GM10248 (cell line): ENCODE measurements at places on chromosomes 7 and 10.

DNA sequence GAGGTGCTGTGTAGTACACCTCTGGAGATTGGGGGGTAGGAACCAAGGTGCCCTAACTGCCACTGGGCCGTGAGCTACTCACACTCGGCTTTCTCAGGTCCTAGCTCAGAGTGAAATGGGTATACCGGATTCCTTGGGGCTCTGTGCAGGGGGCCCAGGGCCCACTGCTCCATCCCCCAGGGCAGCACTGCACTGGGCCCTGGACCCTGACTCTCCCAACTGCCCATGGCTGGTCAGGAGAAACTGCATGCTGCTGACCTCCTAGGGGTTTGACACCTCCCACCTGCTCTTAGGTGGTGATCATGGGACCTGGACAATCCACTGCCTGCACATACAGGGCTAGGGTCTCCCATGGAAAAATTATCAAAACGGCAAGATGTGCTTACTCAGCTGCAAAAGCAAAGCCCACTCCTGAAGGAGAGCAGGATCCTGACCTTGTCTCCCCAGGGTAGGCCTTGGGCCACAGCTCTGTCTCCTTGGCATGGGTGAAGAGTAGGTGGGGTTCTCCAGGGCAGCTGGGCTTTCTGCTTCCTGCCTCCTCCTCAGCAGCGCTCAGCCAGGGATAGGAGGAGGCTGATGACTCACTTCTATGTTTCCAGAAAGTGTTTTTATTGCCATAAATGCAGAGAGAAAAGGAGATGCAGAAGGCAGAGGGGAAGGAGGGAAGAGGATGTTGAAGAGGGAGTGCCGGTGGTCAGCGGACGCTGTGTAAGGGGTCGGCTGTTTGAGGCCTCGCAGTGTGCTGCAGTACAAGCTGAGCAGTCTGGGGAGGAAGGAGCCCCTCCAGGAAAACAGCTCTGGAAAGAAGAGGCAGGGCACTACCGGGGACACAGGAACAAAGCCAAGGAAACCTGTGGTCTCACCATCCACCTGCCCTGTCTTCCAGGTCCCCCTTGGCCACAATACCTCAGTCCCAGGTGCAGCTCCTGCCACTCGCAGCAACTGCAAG is 107.8 kb downstream of the ARHGAP22 start:
- no peak for DNase-seq

GRCh38 chr7:31782411-31782991 is 95.5 kb downstream of the PPP1R17 start:
- peak; percentile 50 for DNase-seq

DNA sequence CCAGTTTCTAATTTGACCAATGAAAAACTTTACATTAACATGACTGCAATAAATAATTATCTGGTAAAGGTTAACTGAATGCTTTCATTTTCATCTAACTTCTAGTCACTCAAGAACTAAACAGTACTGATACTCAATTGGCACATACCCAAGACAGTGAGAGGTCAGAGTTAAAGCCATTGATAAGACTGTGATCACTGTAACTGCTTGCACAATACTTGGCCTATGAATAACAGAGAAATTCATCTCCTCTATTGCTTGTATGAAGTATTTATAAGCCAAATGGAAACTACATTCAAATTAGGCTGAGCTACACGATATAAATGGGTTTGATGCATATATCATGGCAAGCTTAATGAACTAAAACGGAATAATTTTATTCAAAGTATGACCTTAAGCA is 43.0 kb downstream of the HERC4 start:
- DNase-seq = no peak

- DNase-seq = no peak
Observed at GRCh38 chr10:130809181-130809580, 502.3 kb downstream of the TCERG1L start.

- no peak for DNase-seq
Observed at GRCh38 chr7:80604436-80604835, 34.0 kb upstream of the CD36 start.

- DNase-seq = peak; percentile 48
Observed at GRCh38 chr10:50421026-50421719, 169.9 kb upstream of the ASAH2 start.

DNA sequence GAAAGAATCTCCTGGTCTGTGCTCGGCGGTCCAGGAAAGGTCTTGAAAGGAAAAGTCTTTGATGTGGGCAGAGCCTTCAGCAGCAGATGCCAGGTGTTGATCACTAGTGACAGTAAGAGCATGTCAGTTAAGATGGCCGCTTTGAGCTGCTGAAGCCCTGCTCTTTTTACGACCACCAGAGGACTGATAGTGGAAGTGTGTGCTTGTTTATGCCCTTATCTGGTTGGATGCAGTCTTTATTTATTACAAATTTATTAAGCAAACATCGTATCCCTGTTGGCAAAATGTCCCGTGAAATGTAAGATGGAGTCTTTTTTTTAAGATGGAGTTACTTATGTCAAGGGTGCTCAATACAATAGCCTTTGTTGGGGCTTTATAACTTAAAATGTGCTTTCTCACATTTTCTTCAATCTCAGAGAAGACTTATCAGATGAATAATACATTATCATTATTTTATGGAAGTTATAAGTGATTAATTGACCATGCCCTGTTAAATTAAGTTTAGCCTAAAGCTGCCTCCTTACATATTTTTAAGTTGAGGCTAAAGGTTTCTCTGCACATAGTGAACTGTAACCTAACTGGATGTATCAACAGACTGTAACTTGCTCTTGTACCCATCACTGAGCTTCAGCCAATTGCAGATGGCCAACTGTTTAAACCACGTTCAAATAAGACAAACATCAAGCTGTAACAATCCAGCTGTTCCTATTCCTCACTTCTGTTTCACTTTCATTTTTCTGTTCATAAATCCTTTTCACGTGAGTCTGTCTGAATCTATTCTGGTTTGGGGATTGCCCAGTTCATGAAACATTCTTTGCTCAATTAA is 97.4 kb upstream of the PIK3CG start:
- no peak for DNase-seq

- DNase-seq = peak; percentile 90
Observed at GRCh38 chr7:44240983-44241510, 40.3 kb downstream of the YKT6 start.

GRCh38 chr7:44693641-44694313 is 54.9 kb upstream of the ZMIZ2 start:
- DNase-seq = no peak

DNA sequence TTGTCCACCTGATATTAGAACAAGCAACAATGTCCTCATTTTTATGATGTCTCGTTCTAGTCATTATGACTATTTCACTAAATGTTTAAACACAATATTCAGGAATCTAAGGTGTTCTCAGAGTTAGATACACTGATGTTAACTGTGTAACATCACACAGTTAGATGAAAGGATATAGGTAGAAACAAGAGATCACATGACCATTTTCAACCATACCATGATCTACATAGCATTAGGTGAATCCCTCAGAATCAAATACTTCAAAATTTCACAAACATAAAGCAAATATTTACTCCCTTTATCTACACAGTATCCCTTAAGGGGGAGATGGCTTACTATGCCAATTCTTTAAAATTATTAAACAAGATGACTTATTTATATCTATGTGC is 90.3 kb downstream of the ANK3 start:
- DNase-seq = no peak

GRCh38 chr7:139691253-139691781 is 86.5 kb downstream of the HIPK2 start:
- DNase-seq = no peak

DNA sequence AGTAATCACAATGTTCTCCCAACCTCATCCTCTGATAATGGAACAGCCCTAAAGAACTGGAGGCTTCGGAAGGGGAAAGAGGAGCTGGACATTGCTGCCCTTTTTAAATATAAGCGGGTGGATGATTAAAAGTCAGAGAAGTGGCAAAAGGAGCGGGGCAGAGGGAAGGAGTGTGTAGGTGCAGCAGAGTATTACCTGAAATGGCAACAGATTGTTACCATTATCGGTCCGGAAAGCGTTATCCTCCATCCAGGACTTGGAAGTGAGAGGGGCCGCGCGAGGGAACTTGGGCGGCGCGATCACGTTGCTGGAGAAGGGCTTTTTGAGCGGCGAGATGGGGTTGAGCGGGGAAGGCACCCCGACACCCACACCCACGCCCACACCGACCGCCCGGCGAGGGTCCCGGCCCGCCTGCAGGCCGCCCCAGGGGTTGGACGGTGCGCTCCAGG is 51.7 kb downstream of the CPEB3 start:
- no peak for DNase-seq

DNA sequence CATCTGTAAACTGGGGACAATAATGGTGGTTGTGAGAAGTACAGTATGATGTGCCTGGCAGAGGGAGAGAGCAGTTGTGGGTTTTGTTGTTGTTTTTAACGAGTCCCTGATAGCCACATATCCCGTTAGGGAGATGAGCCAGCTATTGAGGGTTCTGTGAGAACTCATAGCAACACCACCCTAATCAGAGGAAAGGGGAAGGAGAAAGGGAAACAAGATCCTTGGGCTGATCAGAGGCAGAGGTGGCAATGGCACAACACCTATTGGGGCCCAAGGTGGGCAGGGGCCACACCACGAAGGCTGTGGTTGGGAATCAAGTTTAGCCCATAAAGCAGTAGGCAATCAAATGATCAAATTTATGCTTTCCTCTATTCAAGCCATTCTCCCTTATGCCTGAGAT is 1.7 kb upstream of the MRPS24 start:
- no peak for DNase-seq
